ENCODE measurements at places on chromosomes 5 and 9.

DNA sequence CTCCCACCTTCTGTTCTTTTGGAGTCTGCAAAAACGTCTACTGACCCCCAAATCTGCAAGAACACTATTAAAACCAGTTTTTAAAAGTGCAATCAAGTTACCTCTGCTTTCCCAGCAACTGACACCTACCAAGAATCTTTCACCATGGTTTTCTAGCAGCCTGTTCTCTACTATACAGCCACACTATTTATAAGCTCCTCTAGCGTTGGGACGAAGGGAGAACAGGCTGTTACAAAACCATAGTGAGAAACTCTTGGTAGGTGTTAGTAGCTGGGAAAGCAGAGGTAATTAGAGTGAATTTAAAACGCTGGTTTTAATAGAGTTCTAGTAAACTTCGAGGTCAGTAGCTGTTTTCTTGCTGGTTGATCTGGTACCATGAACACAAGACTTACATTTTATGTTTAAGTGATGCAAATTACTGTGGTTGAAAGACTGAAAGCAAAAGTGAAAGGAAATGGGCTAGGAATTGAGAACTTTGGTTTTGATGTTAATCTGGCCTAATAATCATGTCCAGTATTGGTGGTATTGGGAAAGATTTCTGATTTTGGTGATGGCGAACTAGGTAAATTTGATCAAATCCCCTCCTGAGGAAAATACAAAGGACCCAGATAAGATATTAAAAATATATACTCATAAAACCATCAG lies 5.3 kb downstream of the MROH2B start:
- no peak for DNase-seq

- DNase-seq: no peak
These were observed 105.1 kb downstream of the MAST4 start for GRCh38 chr5:66701244-66701643.

- no peak for DNase-seq
These were observed 394.2 kb upstream of the PAPPA start for GRCh38 chr9:115759426-115759825.

DNA sequence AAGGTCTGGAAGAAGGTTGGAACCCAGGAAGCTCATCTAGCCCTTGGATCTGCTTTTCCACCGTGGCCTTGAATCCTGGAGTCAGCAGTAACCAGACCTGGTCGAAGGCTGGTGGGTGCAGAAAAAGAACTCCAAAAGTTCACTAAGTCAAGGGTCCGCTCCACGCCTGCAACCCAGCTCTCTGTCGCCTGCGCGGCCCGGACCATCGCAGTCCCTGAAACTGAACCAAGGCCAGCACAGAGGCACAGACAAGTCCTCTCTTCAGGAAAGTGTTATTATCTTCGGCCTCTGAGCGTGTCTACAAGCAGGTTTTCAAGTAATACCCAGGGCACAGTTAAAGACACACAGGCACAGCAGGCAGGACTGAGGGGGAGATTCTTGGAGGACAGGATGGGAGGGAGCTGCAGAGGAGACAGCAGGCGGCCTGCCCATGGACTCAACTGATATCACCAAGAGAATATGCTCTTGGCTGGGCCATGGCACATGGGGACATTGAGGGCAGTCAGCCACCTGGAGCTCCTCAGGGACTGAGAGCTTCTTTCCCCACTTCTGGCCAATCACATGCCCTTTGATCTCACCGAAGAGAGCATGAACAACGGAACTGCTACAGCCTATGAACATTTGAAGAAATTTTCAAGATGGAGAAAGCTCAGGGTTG lies 45.8 kb upstream of the SEMA4D start:
- DNase-seq: no peak

DNA sequence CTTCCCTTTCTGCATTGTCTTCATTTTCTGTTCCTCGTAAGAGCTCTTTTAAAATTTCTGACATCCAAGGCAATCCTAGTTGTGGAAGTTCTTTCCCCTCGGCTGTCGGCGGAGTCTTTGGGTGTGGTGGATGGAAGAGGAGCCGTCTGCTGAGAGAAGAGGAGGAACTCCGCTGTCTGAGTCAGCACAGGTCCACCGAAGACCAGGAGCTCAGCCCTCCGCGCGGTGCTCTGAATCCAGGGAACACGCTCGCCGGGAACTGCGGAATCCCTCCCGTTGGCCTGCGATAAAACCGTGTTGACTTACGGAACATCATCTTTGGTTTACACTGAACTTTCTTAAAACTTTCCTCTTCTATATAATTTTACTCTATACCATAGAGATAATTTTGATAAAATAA lies 100.7 kb upstream of the IRX4 start:
- no peak for DNase-seq

- DNase-seq: no peak
These were observed 338 bp downstream of the ABHD17B start for GRCh38 chr9:71910650-71911060.

- DNase-seq: no peak
These were observed 367.1 kb downstream of the CSNK1G3 start for GRCh38 chr5:123879071-123879470.

DNA sequence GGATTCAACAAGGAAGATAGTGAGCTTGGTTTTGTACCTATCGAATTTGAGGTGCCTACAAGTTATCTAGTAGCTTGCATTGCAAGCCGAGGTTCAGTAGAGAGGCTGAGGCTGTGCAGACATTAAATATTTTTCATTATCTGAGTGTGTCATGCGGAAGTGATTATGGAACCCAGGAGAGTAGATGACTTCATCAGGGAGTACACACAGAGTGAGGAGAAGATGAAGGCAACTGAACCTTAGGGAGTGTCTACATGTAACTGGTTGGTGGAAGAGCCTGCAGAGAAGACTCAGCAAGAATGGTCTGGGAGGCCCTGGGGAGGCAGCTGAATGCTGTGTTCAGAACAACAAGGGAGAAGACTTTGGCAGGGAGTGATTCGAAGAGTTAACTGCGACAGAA lies 393.9 kb downstream of the ARHGEF28 start:
- no peak for DNase-seq

- DNase-seq: no peak
These were observed 22.5 kb downstream of the ANKHD1 start for GRCh38 chr5:140424135-140424534.

DNA sequence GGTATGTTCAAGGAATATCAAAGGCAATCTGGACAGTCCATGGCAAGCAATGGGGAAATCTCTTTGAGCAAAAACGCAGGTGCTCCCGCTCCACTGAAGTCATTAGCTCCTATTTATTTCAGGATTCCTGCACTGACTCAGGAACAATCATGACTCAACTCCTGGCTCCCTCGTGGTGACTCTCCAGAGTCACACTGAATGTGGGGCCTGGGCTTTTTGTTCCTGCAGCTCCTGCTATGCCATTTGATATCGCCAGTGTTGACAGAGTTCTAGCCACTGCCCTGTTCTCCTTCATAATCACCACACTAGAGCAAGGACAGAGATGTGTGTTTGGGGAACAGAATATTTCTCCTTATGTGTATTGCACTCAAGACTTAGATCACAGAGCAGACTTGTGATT lies 187.2 kb upstream of the ZNF462 start:
- no peak for DNase-seq

DNA sequence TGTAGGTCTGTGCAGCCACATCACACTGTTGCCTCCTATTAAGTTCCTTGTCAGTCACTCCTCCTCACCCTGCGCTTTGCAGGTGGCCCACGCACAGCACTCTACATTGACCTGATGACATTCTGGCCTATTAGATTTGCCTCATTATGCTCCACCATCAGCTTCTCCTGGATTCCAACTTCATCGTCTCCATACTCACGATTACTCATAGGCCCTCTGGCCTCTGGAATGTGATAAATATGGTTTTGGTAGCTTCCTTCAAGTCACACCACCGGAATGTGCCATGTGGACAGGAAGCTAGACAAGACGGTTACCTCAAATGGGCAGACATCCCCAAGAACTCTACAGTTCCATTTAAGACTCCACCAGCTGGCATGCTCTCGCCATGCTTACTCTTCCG lies 158.0 kb upstream of the LHFPL2 start:
- DNase-seq: no peak

- DNase-seq: no peak
These were observed 101.0 kb downstream of the TLE1 start for GRCh38 chr9:81588148-81588871.

GRCh38 chr9:135320943-135321342 lies 158.6 kb upstream of the PPP1R26 start:
- no peak for DNase-seq

DNA sequence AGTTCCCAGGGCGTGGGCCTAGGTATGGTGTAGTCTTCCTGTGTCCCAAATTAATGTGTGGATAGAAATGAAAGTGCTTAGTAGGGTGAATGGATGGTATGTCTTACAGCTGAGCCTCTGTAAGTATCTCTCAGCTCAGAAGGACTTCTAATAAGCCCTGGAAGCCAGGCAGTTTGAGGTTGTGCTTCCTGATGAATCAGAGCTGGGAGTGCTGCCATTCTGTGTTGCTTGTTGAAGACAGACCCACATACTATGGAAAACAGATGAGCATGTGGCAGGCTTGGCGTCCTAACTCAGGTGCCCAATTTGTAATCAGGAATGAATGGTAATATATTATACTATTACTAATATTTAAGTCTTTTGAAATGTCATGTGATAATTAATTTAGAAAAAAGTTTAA lies 69.8 kb downstream of the CMYA5 start:
- DNase-seq: no peak

DNA sequence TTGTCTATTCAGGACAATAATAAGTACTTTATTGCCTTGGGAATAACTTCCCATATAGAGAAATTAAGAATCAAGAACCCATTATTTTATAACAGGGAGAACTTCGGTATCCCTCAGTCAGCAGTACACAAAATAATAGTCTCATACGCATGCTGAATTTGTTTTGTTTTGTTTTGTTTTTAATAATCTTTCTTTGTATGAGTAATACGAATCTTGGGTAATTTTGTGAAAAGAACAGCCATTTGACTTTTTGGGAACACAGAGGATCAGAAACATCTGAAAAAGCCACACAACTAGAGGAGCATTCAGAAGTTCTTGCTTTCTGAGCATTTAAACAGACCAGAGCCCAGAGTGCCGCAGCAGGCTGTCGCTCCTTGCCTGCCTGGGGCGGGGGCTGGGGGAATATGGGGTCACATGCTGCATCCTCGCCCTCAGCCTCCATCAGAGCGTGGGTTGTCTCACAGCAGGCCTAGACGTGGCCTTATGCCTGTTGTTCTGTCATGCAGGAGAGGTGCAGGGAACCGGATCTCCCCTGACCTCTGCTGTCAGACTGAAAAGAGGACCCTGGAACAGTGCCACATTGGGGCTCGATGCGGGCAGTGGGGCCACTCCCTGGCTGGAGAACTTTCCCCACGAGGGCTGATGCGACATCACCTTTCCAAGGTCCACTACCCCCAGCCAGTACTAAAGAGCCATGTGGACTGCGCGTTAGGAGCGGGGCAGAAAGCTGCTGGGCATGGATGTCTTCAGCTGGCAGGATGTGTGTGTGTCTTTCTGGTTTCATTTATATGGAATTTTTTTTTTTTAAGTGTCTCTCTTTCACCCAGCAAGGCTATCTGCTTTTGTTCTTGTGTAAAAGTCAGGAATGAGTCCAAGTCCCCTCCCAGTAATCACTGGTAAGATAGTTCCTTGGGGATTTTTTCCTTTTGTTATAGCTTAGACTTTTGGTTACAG lies 133.4 kb upstream of the OTULINL start:
- no peak for DNase-seq

- DNase-seq: no peak
These were observed 78.5 kb downstream of the CACNA1B start for GRCh38 chr9:137956039-137956438.

DNA sequence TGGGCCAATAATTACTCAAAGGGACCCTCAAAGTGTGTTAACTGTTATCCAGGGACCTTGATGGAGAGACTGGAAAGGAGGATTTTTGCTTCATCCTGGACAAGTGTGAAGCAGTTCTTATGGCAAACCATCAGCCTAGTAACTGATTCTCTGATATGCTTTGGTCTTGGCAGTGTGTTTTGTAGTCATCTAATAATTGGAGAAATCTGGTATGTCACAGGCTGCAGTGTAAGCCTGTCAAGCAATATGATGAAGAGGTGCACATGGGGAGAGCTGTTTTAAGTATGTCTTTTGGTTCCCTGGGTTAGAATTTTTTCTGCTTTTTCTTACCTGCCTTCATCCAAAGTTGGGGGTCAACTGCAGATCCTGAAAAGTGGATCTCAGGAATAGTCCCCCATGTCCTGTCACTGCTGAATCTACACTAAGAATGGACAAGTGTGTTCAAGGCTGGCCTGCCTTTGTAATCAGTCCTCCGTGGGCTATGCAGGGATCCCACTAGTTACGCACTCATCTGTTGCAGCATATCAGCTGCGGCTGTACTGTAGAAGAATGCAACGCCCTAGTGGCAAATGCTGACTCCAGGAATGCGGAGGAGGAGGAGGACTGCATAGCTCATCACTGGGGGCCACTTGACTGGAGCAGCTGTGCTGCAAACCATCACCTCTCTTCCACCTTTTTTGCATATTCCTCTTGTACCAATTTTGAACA lies 1.9 kb downstream of the SPTAN1 start:
- no peak for DNase-seq

DNA sequence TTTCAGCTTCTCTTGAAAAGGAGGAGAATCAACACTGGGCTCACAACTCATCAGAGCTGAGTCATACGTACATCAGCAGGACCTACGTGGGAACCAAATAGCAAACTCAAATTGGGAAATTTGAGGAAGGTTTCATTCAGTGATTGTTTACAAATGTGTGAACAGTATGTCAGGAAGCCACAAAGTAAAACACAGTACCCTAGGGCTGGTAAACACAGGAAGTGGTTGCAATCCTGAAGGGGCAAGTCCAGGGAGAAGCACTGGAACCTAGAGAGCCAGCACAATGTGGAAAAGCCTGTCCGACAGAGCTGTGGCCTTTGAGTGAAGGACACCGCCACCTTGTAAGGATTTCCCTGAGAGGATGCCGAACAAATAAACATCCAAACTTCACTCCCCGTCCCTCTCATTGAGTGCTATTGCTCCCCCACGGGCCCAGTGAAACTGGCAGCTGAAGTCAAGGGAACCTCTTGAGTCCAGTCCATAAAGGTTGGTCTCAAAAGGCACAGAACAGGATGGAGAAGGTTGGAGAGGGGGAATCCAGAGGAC lies 26.7 kb upstream of the RICTOR start:
- DNase-seq: no peak

DNA sequence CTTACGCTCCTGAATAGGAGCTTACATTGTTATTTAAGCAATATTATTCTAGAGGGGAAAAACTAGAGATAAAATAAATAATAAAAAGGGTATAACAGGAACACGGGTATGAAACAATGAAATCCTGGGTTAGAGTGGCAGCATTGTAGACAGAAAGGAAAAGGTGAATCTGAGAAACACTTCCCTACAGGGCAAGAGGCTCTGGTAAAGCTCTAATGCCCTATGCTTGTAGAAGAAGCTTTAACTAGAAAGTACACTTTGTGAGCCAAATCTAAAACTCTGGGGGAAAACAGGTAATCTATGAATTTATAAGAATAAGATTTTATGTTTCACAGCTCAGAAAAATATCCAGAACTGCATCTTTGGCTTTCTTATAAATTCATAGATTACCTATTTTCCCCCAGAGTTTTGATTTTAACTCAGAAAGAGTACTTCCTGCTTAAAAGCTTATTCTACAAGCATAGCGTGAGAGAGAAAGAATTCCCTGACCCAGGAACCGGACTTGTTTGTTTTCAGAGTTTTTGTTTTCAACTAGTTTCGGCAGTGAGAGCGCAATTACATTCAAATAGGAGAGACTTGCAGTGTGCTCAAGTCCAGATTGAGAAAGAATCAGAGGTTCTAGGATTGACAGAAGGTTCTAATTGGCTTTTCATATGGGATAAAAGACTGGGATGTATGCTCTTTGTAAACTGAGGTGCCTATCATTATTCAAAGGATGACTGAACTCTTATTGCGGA lies 651.0 kb upstream of the RORB start:
- DNase-seq: no peak

All from activated T-helper 1 cell treated with anti-CD3 and anti-CD28 coated beads, Interleukin-2, amount 50 U/mL, for 16 hours (primary cell).